AG09319 (cell line): ENCODE measurements at places on chromosomes 7 and 10.

DNA sequence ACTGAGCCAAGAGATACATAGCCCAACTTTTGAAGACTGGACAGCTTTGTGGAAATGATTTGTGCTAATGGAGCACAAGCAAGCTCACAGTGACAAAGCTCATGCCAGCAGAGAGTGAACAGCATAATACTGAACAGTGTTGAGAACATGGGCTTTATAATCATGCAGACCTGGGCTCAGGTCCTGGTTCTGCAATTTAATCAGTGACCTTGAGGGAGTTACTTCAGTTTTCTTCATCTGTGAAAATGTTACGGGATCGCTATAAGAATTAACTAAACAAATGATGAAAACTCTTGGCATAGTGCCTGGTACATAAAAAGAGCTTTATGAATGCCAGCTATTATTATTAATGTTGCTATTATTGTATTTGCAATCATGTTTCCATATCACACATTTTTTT lies 690.5 kb upstream of the LRRN3 start:
- DNase-seq: no peak

- DNase-seq: no peak
Observed at GRCh38 chr7:112257073-112257472, 50.6 kb downstream of the ZNF277 start.

GRCh38 chr7:46897381-46897780 lies 684.5 kb downstream of the TNS3 start:
- DNase-seq: no peak

- no peak for DNase-seq
Observed at GRCh38 chr7:15855525-15856109, 169.1 kb upstream of the MEOX2 start.

DNA sequence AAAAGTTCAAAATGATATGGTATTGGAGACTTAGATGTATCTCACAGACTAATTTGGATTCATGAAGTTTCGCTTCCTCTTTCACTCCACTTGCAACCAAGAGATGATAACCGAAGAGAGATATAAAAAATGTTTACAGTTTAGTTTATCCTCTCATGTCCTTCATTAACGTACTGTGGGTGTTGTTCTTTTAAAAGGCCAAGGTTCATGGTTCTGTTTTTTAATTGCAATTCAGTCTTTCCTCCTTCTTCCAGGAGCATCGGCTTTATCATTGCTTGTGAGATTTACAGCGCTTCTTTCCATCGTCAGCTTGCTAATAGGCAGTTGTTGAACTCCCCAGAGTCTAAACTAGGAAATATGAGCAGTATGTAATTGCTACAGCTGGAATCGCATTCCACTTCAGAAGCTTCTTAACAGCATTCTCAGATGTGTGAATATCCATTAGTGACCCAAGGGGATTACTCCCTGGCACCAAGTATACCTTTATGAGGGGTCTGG lies 75.9 kb upstream of the HGF start:
- DNase-seq: no peak

DNA sequence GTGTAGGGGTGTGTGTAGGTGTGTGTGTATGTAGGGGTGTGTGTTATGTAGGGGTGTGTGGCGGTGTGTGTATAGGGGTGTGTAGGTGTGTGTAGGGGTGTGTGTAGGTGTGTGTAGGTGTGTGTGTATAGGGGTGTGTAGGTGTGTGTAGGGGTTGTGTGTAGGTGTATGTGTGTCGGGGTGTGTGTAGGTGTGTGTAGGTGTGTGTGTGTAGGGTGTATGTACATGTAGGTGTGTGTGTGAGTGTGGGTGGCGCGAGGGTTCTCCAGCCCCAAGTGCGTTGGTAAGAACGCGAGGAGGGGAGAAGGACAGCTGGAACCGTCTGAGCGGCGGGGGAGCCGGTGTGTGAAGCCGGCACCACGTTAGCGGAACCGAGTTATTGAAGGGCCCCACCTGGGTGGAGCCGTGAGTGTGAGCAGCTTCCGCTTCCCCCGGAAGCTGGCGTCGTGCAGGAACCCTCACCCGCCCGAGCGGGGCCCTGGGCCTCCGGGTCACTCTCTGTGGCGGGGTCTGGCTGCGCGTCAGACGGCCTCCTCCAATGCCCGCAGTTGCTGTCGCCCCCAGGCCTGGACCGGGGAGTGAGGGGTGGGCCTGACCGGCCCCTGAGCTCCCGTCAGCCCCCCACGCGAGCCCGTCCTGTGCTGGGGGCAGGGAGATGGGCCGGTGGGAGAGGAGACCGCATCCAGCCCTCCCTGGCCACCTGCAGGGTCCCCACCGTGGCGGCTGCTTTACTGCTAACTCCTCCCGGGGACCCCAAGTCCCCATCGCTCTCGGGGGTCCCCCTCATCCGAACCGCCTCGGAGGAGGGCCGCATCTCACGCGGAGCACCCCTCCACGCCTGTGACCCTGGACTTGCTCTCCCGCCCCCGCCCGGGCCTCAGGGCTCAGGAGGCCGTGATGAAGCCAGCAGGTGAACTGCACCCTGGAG lies 49.6 kb upstream of the PSMG3 start:
- no peak for DNase-seq

- DNase-seq: no peak
Observed at GRCh38 chr7:1700086-1700485, 30.0 kb downstream of the ELFN1 start.

DNA sequence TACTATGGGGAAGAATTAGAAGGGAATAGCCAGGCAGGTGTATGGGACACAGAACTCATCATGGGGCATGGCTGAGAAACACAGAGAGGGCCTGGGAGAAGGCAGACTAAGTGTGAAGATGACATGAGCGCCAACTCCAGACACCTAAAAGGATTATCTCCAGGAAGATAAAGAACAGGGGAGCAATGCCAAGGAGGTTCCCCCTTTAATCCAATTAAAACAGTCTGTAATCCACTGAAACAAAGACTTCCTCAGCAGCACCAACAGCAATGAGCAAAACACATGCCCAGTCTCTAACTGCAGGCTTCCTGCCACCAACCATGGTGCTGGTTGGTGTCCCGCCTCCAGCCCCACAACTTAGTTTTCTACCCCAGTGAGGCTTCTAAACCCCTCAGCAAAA lies 108.9 kb downstream of the GRID1 start:
- DNase-seq: no peak

GRCh38 chr10:56095506-56096225 lies 265.4 kb downstream of the ZWINT start:
- no peak for DNase-seq

DNA sequence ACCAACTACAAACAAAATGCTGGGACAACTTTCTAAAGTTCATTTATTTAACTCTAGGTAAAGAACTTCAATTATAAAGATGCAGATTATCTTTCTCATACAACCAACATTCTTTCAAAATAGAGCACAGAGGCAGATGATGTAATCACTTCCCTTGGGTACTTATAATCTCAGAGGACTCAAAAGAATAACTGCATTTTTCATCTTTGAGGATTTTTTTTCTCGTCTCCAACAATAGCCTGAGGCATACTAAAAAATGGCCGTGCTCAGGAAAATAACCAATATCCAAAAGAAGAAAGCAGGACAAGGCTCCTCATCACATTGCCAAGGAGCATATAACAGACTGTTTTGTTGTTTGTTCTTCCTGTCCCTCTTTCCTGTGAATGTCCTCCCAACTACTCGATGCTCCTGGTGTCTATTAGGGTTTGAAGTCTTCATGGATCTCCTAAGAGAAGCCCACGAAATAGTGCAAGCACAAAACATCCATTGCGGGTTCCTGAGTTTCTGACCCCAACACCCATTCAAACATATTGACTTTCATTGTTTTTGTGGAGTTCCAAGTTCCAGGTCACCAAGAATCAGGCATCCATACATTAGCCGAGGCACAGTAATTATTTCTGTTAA lies 182.9 kb downstream of the SORCS1 start:
- no peak for DNase-seq

- no peak for DNase-seq
Observed at GRCh38 chr10:16975188-16975587, 154.4 kb downstream of the CUBN start.

- no peak for DNase-seq
Observed at GRCh38 chr10:31757831-31758230, 170.8 kb downstream of the ARHGAP12 start.

DNA sequence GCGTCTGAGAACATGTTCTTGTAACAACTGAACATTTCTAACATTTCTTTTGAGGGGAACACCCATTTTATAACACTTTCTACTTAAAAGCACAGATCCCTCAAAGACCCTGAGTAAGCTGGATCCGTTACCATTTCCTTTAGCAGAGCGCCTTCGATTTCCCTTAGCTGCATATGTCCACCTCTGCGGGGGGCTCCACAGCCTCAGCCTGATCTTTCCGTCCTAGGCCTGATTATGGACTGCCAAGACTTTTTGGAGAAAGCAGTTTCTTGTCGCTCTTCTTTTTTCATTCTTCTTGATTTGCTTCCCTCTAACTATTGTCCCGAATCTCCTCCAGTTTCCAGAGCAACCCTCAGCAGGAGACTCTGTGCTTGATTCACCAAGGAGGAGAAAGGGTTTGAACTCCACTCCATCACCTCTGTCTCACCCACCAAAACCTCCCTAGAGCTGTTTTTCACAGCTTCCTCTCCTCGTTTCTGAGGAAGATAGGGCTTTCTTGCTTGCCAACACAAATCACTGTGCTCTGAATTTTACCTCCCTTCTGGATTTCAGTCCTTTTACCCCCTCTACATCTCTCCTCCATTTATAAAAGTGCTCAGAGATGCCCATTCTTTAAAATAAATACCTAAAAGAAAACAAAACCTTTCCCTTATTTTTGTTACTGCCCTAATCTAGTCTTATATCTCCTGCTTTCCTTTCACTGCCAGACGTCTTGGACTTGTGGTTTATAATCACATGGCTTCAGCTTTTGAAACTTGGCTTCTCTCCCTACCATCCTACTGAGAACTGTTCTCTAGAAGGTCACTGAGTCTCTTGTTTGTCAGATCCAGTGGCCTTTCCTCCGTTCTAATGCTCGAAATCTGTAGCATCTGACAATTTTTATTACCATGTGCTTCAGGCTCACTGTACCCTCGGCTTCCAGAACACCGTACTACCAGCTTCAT lies 30.5 kb upstream of the ZRANB1 start:
- no peak for DNase-seq

- no peak for DNase-seq
Observed at GRCh38 chr10:67971311-67971710, 86.9 kb downstream of the SIRT1 start.

GRCh38 chr7:159143780-159144757 lies 598 bp downstream of the VIPR2 start:
- no peak for DNase-seq

GRCh38 chr10:75029420-75029819 lies 82.0 kb upstream of the SAMD8 start:
- DNase-seq: no peak

DNA sequence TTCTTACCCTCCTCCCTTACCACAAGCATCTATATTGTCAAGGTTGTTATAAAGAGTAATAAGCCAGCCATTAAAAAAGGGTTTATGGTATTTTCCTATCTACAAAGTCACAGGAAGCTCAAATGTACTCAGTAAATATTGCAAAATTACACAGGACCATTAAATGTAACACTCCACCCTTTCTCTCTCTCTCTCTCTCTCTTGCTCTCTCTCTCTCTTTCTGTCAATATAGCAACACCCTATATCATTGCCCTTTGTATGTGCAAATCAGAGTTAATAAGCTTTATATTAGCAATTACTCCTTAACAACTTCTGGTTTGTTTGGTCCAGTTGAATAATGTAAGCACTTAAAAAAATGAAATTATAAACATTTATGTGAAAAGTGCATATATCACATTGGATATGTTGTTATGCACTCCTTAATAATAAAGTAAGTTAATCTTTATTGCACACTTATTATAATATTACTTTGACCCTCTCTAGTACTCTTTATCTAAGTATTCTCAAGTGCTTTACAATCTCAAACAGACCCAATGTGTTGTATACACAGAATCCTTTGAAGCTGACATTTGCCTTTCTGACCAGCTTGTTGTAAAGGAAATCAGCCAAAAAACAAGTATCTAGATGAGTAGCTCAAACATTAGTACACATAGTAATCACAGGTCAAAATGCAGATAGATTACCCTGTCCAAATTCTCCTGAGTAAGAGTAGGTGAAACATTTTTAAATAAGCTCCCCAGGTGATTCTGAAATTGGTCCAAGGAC lies 93.2 kb downstream of the CFTR start:
- no peak for DNase-seq

DNA sequence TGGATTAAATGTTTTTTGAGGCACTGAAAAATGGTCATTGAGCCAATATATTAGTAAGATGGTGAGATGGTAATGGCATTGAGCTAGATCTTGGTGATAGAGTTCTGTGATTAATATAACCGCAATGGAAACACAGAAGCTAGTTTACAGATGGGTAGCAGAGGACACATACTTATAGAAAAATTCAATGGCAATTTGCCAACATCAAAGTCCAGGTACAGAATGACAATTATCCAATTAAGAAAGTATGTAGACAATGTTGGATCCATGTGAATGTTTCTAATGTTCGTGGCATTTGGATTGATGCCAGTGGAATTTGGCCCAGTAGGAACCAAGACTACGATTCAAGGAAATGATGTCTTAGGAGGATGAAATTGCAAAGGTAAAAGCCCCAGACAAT lies 187.8 kb downstream of the GNAT3 start:
- DNase-seq: no peak

GRCh38 chr7:101998906-101999240 lies 181.4 kb downstream of the CUX1 start:
- DNase-seq: no peak

DNA sequence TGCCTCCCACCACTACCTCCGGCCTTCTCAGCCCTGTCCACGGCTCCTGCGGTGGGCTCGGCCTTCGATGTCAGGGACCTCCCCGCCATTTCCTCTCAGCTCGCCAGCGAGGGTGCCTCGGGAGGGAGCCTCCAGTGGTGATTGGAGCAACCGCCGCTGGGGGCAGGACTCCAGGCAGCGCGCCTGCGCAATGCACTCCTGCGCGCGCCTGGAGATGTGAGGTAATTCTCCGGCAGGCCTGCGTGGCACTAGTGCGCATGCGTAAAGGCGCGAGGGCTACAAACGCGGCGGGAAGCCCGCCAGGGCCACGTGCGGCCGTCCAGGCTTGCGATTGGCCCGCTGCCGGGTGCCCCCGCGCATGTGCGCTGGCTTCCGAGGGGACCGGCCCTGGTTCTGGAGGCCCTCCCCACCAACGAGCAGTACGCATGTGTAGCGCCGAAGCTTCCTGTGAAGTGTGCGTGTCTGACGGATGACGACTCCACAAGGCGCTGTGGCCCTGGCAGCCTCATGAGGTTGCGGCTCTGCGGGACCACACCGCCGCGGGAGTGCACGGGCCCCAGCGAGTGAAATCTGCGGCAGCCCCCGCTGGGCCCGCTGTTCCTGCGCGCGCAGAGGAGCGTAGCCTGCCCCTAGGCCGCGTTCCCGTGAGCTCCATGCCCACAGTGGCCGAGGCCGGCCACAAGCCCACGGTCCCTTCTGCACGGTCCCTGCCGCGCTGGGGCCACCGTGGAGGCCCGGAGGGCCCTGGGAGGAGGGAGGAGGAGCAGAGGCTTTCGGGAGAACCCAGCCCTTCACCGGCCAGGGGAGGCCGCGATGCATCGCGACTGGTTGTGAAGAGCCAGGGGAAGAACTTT lies at the start of gene SYCE1:
Gene SYCE1, minus strand, starts transcription at position 143 of the 854 bp plus-strand sequence. Its CDS starts 54 bp downstream, at position 89.
- DNase-seq: no peak

GRCh38 chr7:26627891-26628341 lies 236.5 kb downstream of the SKAP2 start:
- DNase-seq: no peak

- no peak for DNase-seq
Observed at GRCh38 chr7:38834357-38834756, 74.6 kb downstream of the VPS41 start.

GRCh38 chr10:11521860-11522259 lies 89.6 kb downstream of the USP6NL start:
- DNase-seq: no peak

- DNase-seq: no peak
Observed at GRCh38 chr10:84510121-84510520, 181.7 kb downstream of the CCSER2 start.
